Hematopoietic multipotent progenitor cell (in vitro differentiated cells): ENCODE measurements at places on chromosomes 5 and 9.

- DNase-seq: peak; percentile 43
These were observed 10.9 kb upstream of the ZNF366 start for GRCh38 chr5:72518001-72518683.

DNA sequence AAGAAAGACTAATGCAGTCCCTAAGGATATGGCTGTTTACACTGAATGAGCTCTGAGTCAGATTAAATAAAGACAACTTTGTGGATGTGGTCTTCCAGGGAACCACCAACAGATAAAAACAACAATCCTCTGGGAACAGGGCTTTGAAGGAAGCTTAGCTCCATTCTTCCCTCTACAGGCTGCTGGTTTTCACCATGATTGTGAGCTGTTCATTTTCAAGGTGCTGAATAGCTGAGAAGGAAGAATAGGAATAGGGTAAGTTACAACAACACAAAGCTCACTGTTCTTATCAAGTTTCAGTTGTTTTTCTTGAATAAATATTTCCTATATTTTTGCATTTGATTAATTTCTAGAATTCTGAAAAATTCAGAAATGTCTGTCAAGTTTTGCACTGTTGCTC lies 25.9 kb upstream of the PTAR1 start:
- DNase-seq: no peak

- DNase-seq: peak; percentile 31
These were observed 25.3 kb upstream of the ANXA2R start for GRCh38 chr5:43065387-43065947.

- DNase-seq: no peak
These were observed 239.9 kb upstream of the PANK3 start for GRCh38 chr5:168819004-168819621.

- no peak for DNase-seq
These were observed 70.4 kb downstream of the LIX1 start for GRCh38 chr5:97071993-97072392.

- DNase-seq: no peak
These were observed 20.1 kb upstream of the TBC1D9B start for GRCh38 chr5:179927824-179928223.

GRCh38 chr9:12817702-12818101 lies 42.9 kb downstream of the LURAP1L start:
- DNase-seq: no peak

- DNase-seq: no peak
These were observed 6.4 kb downstream of the CARD6 start for GRCh38 chr5:40847525-40847924.

DNA sequence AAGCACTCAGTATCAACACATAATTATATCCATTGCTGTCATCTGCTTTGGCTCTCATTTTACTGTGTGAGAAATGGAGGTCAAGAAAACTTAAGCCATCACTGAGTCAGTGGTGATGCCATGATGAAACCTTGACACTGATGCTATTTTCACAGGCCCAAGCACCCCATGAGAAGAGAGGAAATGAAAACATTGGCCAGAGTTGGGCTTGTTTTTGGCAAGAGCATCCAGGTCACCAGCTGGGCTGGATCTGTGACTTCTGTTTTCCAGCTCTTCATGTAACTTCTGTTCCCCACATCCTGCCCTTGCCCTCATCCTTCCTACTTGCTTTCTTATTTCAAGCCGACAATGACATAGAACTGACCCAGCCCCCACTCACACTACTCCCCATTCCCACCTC lies 10.0 kb downstream of the LCP2 start:
- DNase-seq: no peak

DNA sequence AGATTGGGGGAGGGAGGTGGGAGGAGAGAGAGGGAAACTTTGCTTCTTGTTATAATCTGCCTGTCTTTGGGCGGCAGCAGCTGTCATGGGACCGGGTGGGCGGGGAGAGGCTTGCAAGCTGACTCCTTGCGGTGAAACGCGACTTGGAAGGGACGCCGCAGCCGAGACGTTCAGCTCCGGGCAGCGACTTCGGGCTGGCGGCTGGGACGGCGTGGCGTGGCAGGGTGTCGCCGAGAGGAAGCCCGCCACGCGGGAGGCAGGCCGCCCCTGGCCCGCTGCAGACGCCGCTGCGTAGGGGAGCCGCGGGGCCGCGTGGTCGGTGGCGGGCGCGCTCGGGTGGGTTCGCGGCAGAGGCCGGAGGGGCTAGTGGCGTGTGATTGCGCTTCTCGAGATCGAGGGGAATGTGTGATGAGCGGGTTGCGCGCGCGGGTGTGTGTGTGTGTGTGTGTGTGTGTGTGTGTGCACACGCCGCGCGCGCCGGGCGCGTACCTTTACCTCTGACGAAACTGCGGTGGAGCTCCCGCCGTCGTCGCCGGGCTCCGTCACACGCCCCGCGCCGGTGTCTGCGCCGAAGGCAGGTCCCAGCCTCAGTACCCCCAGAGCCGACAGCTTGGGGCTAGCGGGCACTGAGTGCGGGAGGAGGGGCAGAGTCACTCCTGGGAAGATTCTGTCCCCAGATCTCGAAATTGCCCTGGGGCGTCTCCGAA lies 1.7 kb downstream of the PPARGC1B start:
- peak; percentile 85 for DNase-seq

DNA sequence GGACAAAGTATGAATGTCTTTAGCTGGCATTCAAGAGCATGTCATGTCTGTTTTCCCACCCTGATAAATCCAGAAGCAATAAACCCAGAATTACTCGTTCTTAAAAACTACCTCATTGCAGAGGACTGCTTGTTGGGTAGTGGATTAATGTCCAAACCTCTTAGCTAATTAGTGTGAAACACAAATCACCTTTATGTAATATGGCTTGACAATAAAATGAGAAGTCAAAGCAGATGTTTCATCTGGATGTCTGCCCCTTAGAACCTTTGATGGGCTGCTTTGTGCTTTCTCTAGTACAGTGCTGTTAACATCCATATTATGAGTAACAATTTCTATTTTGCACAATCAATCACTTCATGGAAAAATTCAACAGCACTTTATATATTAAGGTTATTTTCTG lies 149.1 kb upstream of the TUT7 start:
- DNase-seq: no peak

DNA sequence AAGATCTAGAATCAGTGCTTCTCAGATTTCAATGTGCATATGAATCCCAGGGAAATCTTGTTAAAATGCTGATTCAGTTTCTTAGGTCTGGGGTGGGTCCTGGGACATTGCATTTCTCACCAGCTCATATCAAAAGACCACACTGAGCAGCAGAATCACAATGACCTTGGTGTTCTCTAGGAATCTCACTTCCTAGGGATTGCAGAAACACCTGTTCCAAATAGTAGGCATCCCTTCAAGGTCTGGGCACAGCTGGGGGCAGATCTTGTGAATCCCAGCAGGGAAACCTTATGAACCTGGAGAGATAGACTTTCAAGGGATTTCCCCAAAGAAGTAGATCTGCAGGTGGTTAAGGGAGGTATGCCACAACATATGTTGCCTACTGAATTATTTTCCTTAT lies 8.9 kb upstream of the GARNL3 start:
- no peak for DNase-seq

DNA sequence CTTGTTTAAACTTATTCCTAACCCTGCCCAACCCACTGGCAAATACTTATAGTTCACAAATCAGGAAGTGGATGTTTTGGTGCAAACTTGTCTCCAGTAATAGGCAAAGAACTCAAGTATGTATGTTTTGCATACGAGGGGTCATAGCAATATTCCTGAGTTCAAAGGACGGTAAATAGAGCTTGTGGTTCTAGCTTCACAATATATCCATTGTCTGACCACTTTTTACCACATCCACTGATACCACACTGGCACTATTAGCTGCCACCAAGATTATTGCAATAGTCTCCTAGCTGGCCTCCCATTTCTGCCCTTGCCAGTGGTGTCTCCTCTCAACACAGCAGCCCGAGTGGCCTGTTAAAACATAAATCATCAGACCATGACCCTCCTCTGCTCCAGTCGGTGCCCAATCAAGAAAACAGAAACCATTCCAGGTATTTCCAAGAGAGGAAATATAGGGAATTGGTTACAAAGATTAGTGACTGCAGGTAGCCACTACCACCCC lies 17.0 kb downstream of the GRXCR2 start:
- DNase-seq: peak; percentile 7

DNA sequence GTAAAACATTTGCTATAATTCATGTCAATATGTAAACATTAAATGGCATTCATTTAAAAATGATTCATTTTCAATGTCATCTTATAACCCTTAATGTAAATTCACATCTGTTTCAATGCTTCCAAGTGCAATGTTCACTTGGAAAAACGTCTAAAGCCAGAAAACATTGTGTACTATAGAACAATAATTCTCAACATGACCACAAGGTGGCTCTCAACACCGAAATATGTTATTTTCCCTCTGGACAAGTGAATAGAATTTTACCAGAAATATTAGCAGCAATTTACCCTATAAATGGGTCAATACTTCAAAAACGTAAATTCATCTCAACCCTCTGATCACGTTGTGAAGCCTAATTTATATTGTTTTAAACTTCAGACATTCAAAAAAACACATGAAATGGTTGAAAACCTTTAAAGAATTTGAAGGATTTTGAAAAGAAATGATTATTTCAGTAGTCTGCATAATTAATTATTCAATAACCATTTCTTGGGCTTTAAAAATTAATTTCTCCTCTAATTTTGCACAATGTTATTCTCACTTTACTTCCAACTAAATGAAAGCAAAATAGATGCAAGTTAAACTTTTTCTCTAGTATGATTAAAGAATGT lies 11.0 kb downstream of the CDH10 start:
- DNase-seq: peak; percentile 10

DNA sequence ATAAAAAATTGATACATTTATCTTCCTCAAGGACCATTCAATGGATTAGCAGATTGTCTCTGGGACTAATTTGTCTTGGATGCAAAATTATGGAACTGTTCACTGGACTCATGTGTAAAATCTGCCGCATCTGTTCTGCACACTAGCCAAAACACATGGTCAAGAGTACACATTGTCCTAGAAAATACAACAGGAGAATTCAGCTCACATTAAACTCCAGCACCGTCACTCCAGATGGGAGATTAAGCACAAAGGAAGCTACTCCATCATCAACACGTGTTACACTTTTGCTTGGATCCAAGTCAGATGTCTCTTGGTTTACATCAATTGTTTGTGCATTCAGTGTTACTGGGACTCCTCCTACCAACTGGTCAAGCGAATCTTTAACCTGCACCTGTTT lies 28.8 kb downstream of the C5 start:
- no peak for DNase-seq

DNA sequence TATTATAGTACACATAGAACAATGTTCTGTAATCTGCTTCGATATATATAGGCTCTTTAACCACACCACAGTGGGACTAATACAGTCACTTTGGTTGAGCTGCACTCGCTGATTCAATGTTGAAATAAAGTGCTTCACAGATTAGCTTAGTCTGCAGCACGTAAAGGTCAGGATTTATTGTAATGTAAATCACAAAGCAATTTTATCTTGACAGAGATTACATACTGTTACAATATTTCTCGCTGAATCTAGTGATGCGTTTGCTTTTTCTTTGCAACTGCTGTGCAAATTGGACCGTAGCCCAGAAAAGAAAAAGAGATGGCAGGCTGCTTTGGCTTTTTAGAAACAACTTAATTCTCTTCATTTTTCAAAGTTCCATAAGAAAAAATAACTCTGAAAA lies 52.9 kb downstream of the CETN3 start:
- DNase-seq: no peak

DNA sequence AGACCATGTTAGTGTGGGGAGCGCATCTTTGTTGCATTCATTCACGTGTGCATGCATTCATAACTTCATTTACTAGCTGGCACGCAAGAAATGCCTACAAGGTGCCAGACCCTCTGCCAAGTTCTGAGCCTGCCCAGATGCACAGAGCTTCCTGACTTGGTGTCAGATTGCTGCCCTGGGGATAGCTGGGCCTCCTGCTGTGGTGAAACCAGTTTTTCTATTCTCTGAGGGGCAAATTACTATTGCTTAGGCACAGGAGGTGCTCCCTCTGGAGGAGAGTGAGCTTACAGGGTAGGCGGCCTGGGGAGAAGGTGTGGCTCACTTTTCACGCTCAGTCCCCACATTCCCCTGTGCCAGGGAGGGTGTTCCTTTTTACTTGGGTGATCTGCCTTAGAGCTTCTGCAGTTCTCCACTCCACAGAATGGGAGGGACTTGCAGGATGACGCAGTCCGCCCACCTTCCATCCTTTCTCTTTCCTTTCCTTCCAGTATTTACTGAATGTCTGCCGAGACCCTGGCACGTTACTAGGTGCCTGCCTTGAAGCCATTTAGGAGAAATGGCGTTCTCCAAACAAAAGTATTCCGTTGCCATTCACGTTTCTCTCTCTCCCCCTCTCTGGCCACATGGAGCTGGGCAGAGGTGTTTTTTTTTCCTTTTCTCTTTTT lies 27.9 kb upstream of the CTNNA1 start:
- DNase-seq: no peak

- no peak for DNase-seq
These were observed 73.2 kb downstream of the SH3PXD2B start for GRCh38 chr5:172380987-172381643.

- DNase-seq: no peak
These were observed 16.8 kb downstream of the C9orf72 start for GRCh38 chr9:27556470-27556869.

GRCh38 chr5:29263915-29264351 lies 1929.6 kb upstream of the CDH6 start:
- no peak for DNase-seq

DNA sequence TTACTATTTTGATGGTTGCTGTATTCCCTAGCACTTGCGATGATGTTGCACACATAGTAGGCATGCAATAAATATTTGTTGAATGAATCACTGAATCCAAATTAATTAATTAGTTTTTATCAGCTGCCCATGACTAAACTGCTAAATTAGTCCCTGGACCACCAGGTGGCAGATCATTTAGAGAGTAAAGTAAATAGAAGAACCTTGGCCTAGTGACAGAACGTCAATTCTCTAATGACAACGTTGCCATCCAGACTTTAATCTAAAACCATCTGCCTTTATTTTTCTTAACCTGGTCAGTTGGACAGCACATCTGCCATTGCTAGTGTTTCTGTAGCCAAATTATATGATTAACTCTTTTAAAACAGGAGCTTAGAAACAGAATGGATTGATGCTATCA lies 457.5 kb downstream of the KIF4B start:
- no peak for DNase-seq

DNA sequence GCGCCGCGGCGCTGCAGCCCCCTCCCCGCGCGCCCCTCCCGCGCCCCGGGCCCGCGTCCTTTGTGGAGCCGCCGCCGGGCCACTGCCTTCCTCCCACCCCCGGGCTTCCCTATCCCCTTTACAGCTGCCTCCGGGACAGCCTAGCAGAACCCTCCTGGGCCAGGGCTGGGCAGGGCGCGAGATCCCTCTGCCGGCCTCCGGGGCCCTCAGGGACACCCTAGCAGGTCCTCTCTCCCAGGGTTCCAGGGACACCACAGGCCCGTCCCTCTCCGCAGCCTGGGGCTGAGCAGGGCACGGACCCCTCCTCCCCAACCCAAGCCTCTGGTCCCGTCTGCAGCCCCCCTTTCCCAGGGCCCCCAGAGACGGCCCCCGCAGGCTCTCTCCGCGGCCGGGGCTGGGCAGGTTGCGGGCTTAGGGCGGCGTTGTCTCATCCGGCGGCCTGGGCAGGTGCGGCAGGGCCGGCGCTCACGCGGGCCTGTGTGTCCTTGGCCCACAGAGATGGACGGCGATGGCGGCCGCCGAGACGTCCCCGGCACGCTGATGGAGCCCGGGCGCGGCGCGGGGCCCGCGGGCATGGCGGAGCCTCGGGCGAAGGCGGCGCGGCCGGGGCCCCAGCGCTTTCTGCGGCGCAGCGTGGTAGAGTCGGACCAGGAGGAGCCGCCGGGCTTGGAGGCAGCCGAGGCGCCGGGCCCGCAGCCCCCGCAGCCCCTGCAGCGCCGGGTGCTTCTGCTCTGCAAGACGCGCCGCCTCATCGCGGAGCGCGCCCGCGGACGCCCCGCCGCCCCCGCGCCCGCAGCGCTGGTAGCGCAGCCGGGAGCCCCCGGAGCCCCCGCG lies 710 bp downstream of the WNK2 start:
- DNase-seq: no peak

- DNase-seq: no peak
These were observed 324.9 kb downstream of the ZNF608 start for GRCh38 chr5:124421584-124421983.
